Aortic smooth muscle cell (primary cell): ENCODE measurements at places on chromosomes 4 and X. TPM values are rescaled to one million over a fixed set of nuclear protein-coding genes. Genes with fewer than 3 reads are reported as not detected.

The RBM47 gene
- total RNA-seq, result 0.25 and 0.40 TPM in 2 replicates

The PLXNB3 gene
- 4.3 and 7.5 TPM in 2 replicates for total RNA-seq

The TMPRSS11E gene
- total RNA-seq, result not detected in 2 replicates

The PAGE1 gene
- not detected in 2 replicates for total RNA-seq

The LGI2 gene
- 1.1 and 1.6 TPM in 2 replicates for total RNA-seq
